Upper lobe of left lung (tissue), 6 donors: ENCODE measurements at places on chromosomes 16 and 17. TPM values are rescaled to one million over a fixed set of nuclear protein-coding genes. Genes with fewer than 3 reads are reported as not detected.

Gene GRB2
- 112 TPM for total RNA-seq

Gene TM4SF5
- not detected for total RNA-seq

Gene SYT17
- 11.6 TPM for total RNA-seq

Gene FBXW10B
- total RNA-seq = 1.5 TPM

Gene SLC13A2
- not detected for total RNA-seq

Gene AIPL1
- total RNA-seq = not detected

Gene DNAAF8
- total RNA-seq = 4.2 TPM

Gene GDPD3
- total RNA-seq = 7.7 TPM

Gene HS3ST2
- 6.6 TPM for total RNA-seq

Gene GJD3
- 1.7 TPM for total RNA-seq

DNA sequence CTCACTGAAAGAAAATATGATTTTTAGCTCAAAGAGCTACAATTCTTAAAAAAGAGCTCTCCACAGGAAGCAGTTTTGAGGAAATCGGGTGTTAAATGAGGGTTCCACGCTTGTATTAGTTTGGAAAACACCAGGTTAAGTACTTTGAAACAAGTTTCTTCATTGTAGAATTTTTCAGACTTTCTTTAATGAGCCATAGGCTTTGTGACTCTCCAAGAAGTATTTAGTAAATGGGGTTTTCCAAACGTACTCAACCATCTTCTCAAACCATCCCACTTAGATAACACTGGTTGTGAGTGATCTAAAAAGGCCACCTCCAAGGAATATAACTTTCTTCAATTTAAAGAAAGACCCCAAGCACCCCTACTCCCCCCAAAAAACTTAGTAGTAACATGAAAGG is 2.7 kb downstream of the ULK2 start:
- H3K27ac ChIP-seq = no peak overlapping the region
- H3K36me3 ChIP-seq = peaks cover 6% of the 10 kb centered on the region
- H3K4me1 ChIP-seq = no peaks in the 10 kb centered on the region
- no peak for DNase-seq
- H3K4me3 ChIP-seq = no peak overlapping the region

GRCh38 chr16:143047-143446 is 4.6 kb upstream of the NPRL3 start:
- no peaks in the 10 kb centered on the region for H3K36me3 ChIP-seq
- DNase-seq = no peak
- H3K27me3 ChIP-seq = no peaks in the 10 kb centered on the region
- no peak overlapping the region for H3K4me3 ChIP-seq

- H3K4me3 ChIP-seq = peak overlapping the region; percentile 9
- DNase-seq = no peak
- H3K27ac ChIP-seq = no peak overlapping the region
- H3K36me3 ChIP-seq = no peaks in the 10 kb centered on the region
These were observed 46.9 kb downstream of the ZFHX3 start for GRCh38 chr16:73000907-73001521.

DNA sequence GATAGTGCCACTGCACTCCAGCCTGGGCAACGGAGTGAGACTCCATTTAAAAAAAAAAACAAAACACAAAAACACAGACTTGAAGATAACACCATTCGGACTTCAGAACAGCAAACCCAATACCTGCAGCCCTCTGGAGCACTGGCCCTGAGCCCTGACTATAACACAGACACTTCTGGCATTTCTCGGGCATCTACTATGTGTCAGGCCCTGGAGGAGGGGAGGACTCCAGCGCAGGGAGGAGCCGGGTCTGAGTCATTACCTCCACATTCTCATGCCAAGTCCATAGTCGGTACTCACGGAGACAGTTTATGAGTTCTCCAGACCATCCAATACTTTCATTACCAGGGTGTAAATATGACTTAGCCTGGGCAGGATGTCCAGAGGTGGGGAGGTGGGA is 48.8 kb downstream of the PITPNM3 start:
- peaks cover 3% of the 10 kb centered on the region for H3K36me3 ChIP-seq
- no peak overlapping the region for H3K27ac ChIP-seq
- H3K27me3 ChIP-seq = no peaks in the 10 kb centered on the region
- H3K4me1 ChIP-seq = peaks cover 7% of the 10 kb centered on the region

- H3K36me3 ChIP-seq = no peaks in the 10 kb centered on the region
- no peak overlapping the region for H3K4me3 ChIP-seq
- no peak for DNase-seq
- no peak overlapping the region for H3K27ac ChIP-seq
- no peaks in the 10 kb centered on the region for H3K27me3 ChIP-seq
These were observed 343.3 kb downstream of the SLC39A11 start for GRCh38 chr17:72749119-72749572.

GRCh38 chr17:82845163-82845807 is 5.5 kb upstream of the ZNF750 start:
- no peaks in the 10 kb centered on the region for H3K27me3 ChIP-seq
- H3K4me1 ChIP-seq = peaks cover 20% of the 10 kb centered on the region
- DNase-seq = peak; percentile 45
- no peaks in the 10 kb centered on the region for H3K36me3 ChIP-seq
- no peak overlapping the region for H3K4me3 ChIP-seq

DNA sequence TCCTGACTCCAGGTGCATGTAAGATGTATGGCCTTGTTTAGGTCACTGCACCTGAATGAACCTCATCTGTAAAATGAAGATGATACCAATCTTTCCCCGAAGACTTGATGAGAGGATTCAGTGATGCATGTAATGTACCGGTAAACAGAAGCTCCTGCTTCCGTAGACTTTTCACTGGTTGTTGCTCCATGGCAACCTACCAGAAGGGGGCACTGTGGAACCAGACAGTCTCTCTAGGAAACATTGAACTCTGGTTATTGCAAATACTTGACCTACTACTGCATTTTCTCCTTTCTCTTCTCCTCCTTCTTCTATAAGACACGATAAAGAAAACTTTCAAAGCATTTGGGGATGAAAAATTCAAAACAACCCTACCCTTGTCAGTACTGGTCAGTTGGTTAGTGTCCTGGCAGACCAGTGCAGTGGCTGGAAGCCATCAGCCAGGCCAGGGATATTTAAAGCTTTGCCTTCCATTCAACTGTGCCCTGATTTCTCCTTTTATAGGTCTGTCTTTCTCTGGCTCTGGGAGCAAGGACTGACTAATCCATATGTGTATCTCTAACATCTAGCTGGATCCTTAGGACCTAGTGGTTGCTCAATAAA is 667.4 kb upstream of the SALL1 start:
- H3K4me3 ChIP-seq = no peak overlapping the region
- no peaks in the 10 kb centered on the region for H3K36me3 ChIP-seq
- no peak overlapping the region for H3K27ac ChIP-seq
- H3K4me1 ChIP-seq = no peaks in the 10 kb centered on the region

GRCh38 chr16:88442383-88442726 is 10.7 kb upstream of the ZFPM1 start:
- no peaks in the 10 kb centered on the region for H3K27me3 ChIP-seq
- no peaks in the 10 kb centered on the region for H3K36me3 ChIP-seq
- no peak overlapping the region for H3K27ac ChIP-seq
- H3K4me1 ChIP-seq = peaks cover 3% of the 10 kb centered on the region

DNA sequence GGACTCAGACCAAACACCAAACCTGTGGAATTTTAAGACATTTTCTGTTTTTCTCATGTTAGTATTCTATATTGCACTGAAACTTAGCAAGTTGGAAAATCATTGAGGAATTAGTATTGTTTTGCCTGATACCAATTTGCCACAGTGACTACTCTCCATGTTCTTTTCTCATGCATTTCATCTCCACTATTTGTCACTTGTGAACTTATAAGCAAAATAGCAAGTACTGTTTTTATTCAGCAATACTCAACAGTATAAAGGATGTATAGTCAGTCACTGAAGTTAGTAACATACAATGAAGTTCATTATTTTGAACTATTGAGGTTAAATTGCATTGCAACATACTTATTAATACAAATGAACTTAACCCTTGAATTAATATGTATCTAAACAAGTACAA is 5.8 kb upstream of the VPS35L start:
- H3K36me3 ChIP-seq = peaks cover 4% of the 10 kb centered on the region
- no peak for DNase-seq
- no peaks in the 10 kb centered on the region for H3K27me3 ChIP-seq
- no peak overlapping the region for H3K27ac ChIP-seq
- no peak overlapping the region for H3K4me3 ChIP-seq

GRCh38 chr17:55496094-55496881 is 15.0 kb downstream of the SMIM36 start:
- H3K36me3 ChIP-seq = no peaks in the 10 kb centered on the region
- peak overlapping the region; percentile 23 for H3K27ac ChIP-seq

GRCh38 chr17:80252871-80253270 is 7.8 kb upstream of the RNF213 start:
- DNase-seq = peak; percentile 91
- no peak overlapping the region for H3K4me3 ChIP-seq
- H3K36me3 ChIP-seq = peaks cover 5% of the 10 kb centered on the region
- peaks cover 32% of the 10 kb centered on the region for H3K4me1 ChIP-seq
- no peak overlapping the region for H3K27ac ChIP-seq

GRCh38 chr16:14308368-14308723 is 237.2 kb downstream of the MRTFB start:
- no peak overlapping the region for H3K27ac ChIP-seq
- H3K27me3 ChIP-seq = no peaks in the 10 kb centered on the region
- H3K4me3 ChIP-seq = no peak overlapping the region

DNA sequence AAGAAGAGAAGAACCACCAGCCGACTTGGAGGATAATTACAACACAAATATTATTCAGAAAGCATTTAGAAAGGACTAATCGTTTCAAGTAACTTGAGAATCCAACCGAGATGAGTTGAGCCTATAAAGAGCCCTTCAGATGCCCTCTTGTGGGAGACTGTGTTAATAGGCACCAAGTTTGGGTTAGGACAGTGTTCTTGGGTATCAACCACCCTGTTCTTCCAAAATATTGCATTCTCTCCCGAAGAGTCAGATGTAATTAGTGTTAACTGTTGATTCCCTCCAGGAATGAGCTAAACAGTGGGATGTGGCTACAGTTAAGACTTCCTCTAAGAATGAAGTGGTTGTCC is 87.8 kb upstream of the NOL11 start:
- no peak overlapping the region for H3K4me3 ChIP-seq
- no peak for DNase-seq
- H3K27ac ChIP-seq = no peak overlapping the region
- H3K4me1 ChIP-seq = peaks cover 5% of the 10 kb centered on the region

DNA sequence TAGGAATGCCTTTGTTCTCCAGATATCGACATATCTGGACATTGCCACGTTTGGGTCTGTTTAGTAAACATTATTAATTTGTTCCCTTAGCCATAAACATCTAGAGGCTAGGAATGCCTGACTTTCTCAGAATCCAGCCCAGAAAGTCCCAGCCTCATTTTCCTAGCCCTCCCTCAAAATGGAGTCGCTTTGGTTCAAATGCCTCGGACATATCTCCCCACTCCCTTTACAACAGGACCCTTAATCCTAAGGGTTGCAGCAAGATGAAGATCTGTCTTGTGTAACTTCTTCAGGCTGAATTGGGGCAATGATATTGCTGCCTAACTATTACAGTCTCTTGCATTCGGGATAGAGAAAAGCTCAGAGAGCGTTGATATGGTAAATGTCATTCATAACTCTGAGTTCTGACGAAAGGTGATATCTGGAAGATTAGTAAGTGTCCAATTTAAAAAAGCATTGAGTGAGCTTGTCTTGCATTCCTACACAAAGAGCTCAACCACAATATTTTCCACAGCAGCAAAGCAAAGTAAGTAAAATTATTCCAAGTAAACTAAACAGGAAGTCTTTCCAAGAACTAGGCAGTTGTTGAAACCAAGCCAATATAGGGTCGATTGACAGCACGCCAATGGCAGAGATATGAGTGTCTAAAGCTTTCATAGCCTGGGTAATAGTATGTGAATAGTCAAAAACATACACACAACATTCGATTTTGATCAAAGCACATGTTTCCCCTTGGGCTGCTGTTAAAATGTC is 46.0 kb upstream of the ARL4D start:
- no peak overlapping the region for H3K4me3 ChIP-seq
- H3K36me3 ChIP-seq = no peaks in the 10 kb centered on the region
- H3K27ac ChIP-seq = no peak overlapping the region
- H3K4me1 ChIP-seq = no peaks in the 10 kb centered on the region
- no peaks in the 10 kb centered on the region for H3K27me3 ChIP-seq

DNA sequence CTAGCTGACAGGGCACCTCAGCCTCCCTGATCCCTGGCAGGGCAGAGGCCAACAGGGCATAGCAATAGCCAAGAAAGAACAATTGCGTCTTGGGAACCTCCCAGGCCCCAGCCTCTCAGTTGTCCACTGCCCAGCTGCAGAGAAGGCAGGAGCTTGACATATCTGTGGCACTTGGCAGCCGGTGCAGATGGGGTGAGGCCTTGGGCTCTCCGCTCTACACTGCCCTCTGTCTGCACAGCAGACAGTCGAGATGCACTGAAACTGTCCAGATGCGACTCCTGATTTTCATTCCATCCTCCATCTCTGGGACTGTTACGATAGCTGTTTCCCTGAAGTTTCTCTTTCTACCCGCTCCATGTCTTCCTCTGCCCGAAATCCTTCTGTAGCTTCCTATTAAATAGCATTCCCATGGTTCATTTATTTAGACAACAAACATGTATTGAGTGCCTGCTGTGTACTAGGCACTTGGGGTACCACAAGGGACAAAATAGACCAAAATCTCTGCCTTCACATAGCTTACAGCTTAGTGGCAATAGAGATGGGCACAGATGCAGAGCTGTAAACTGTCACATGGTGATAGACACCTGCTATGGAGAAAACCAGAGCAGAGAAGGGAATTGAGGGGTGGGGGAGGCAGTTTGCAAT is 3.3 kb downstream of the POLR3E start:
- no peak for DNase-seq
- H3K27ac ChIP-seq = peak overlapping the region; percentile 11
- H3K4me1 ChIP-seq = peaks cover 24% of the 10 kb centered on the region
- H3K36me3 ChIP-seq = no peaks in the 10 kb centered on the region
- no peak overlapping the region for H3K4me3 ChIP-seq

DNA sequence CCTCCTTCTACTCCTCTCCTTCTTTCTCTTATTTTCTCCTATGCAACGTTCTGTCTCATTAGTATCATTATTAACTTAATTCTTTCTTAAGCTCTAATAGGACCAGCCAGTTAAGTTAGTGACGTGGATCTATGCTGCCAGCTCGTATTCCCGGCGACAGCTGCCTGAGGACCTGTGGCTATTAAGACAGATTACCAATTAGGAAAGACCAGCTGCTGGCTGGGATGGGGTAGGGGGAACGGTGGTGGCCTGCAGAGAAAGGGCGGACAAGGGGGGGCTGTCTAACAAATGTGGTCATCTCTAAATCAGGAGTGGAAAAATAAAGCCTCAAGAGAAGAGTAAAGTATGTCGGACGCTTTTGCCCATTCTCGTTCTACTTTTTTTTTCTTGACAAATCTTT is 770 bp upstream of the MYH3 start:
- H3K4me1 ChIP-seq = no peaks in the 10 kb centered on the region
- no peak overlapping the region for H3K27ac ChIP-seq
- H3K4me3 ChIP-seq = no peak overlapping the region

DNA sequence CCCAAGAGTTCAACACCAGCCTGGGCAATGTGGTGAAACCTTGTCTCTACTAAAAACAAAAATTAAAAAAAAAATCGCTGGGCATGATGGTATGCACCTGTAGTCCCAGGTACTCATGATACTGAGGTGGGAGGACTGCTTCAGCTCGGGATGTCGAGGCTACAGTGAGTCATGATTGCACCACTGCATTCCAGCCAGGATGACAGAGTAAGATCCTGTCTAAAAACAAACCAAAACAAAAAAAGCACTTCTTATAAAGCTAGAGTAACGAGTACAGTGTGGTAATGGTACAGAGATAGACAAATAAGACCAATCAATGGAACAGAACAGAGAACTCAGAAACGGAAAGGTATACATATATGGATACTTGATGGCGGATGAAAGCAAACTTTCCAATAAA is 4.4 kb downstream of the NSMCE1 start:
- peaks cover 37% of the 10 kb centered on the region for H3K4me1 ChIP-seq
- H3K27me3 ChIP-seq = no peaks in the 10 kb centered on the region
- DNase-seq = peak; percentile 57
- H3K4me3 ChIP-seq = no peak overlapping the region
- H3K36me3 ChIP-seq = no peaks in the 10 kb centered on the region
